Stimulated activated CD8-positive, alpha-beta memory T cell treated with anti-CD3 and anti-CD28 coated beads, Interleukin-12 subunit alpha, Interleukin-12 subunit beta, amount 100 ng/mL, for 1 hour (primary cell): ENCODE measurements at places on chromosomes 11 and 22.

GRCh38 chr11:122781378-122782195 lies 56.7 kb upstream of the CRTAM start:
- peak; percentile 61 for DNase-seq

DNA sequence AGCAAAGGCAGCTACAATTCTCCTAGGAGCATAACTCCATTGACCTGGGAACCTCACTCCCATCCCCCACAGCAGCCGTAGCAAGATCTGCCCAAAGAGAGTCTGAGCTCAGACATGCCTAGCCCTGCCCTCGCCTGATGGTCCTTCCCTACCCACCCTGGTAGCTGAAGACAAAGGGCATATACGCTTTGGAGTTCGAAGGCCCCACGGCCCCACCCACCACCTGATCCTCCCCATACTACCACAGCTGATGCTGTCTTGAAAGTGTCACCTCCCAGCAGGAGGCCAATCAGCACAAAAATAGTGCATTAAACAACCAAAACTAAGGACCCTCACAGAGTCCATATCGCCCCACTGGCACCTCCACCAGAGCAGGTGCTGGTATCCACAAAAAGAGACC lies 22.6 kb upstream of the GNAZ start:
- no peak for DNase-seq

- no peak for DNase-seq
These were observed 3.3 kb upstream of the EPS8L2 start for GRCh38 chr11:702462-703461.

- DNase-seq = no peak
These were observed 620 bp downstream of the EFEMP2 start for GRCh38 chr11:65871811-65872548.

DNA sequence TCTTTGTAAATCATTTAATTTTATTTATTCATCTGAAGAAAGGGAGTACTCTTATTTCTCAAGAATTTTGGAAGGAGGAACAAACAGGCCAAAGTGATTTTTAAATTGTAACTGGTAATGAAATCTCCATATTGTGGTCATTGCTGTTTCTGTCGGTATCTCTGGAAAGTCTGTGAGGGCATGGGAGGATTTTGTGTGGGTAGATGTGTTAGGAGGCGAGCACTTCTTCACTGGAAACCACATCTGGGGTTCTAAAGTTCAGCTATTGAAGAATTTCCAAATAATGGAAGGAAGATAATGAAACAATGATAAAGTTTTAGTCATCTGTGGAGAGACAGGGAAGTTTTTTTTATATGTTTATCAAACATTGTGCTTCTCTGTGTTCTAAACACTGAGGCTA lies 6.6 kb downstream of the TRIM34 start:
- no peak for DNase-seq

GRCh38 chr11:31424652-31425051 lies 55.0 kb downstream of the DNAJC24 start:
- no peak for DNase-seq

GRCh38 chr22:20853236-20853660 lies 5.4 kb downstream of the PI4KA start:
- DNase-seq = no peak

- no peak for DNase-seq
These were observed 2.9 kb downstream of the MUC2 start for GRCh38 chr11:1077417-1078119.

GRCh38 chr11:115659061-115659963 lies 155.1 kb upstream of the CADM1 start:
- DNase-seq = no peak

- no peak for DNase-seq
These were observed 60.9 kb upstream of the EED start for GRCh38 chr11:86183694-86184093.

DNA sequence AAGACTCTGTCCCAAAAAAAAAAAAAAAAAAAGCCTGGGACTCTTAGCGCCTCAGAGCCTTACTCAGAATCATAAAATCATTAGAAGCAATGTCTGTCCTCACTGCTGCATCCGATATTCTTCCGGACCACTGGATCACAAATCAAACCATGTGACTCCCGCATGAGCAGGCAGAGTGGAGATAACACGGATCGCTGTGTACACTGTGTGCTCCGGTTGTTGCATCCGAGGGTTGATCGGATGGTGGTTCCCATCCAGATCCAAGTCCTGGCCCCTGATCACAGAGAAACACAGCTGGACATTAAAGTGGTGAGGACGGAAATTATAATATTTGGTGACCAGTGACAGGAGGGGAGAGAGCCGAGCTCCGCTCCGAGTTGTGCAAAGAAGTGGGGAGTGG lies 9.7 kb upstream of the TXNRD2 start:
- DNase-seq = no peak

DNA sequence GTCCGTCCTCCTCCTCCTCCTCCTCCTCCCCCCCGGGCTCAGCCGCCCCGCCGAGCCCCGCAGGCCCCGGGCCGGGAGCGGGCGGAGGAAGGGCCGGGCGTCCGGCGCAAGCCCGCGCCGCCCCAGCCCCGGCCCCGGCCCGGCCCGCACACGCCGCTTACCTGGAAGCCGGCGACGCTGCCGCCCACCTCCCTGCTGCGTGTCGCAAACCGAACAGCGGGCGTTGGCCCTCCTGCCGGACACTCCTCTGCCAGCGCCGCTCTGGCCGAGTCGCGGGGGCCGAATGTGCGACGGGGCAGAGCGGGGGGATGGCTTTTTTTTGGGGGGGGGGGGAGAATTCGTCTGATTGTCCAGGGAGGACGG lies 1.1 kb downstream of the IGF2 start:
- DNase-seq = no peak

DNA sequence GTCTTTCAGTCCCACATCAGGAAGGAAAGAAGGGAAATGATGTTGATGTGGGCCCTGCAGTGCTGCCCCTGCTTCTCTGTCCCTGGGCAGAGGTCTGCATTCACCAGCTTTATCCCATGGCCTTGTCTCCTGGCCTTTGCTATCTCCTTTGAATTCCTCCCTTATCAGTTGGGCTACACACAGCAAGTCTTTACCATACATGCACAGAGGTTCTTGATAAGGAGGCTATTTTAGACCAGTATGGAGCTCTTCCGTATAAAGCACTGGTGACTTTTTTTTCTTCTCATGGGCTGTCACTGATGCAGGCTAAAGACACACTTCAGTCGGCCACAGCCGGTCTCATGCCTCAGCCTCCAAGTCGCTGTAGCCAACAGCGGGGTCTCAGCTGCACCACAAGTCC lies 20.2 kb downstream of the MYO18B start:
- DNase-seq = no peak

GRCh38 chr11:12543596-12544415 lies 130.4 kb upstream of the TEAD1 start:
- no peak for DNase-seq

DNA sequence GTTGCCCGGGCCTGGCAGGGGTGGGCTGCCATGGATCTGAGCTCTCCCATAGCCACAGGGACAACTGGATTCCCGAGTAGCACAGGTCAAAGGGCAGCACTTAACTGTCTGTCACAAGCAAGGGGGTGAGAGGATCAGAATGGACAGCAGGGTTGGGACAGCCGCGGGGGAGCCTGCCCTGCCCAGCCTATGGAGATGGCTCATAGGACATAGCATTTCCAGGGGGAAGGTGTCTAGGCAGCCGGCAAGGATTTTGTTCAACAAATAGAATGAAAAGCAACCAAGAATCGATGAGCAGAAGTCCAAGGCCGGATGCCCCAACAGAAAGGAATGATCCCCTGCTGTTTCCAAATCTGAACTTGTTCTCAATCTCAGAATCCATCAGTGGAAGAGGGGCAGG lies 92.9 kb downstream of the RPS6KA4 start:
- DNase-seq = no peak

- no peak for DNase-seq
These were observed 1480.4 kb downstream of the BRD1 start for GRCh38 chr22:48347311-48347710.

DNA sequence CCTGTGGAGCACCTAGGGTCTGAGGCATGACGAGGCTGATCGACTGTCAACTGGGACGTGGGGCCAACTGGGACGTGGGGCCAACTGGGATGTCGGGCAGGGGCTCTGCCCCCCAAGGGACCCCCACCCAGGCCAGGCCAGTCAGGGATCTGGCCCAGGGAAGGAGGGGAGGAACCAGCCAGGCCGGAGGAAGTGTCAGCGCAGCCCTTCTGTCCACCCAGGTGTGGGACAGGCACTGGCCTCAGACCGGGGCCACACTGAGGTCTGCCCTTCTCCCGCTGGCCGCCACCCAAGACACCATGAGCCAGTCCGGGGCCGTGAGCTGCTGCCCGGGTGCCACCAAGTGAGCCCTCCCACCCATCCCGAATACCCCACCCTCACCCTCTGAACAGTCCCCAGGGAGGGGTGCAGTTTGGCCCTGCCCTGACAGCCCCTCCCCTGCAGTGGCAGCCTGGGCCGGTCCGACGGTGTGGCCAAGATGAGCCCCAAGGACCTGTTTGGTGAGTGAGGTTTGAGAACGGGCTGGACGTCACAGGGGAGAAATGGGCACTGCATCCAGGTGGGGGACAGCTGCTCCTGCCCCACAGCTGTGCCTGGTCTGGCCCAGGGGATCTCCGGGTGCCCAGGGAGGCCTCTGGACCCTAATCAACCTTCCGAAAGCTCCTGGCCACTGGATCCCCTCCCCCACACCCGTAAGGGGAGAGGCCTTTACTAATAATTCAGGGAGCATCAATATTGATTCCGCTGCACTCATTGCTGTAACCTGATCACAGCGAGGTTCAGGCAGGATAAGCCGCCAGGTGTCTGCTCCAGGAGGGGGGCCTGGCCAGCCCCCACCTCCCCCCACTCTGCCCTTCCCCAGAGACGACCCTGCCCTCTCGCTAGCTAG lies 3.3 kb downstream of the EPS8L2 start:
- DNase-seq = no peak

DNA sequence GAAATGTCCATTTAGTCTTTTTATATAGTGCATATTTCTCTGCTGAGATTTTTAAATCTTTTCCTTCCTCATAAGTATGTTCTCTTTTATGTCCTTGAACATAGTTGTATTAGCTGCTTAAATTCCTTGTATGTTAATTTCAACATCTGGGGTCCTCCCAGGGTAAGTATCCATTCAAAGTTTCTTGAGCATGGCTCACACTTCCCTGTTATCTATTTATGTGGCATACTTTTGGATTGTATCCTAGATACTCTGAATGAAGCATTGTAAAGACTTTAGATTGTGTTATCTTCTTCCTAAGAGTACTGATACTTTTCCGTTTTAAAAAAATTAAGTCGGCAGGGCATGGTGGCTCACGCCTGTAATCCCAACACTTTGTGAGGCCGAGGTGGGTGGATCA lies 28.4 kb upstream of the PITPNB start:
- no peak for DNase-seq

GRCh38 chr11:213111-213510 lies 5.6 kb downstream of the RIC8A start:
- DNase-seq = no peak

DNA sequence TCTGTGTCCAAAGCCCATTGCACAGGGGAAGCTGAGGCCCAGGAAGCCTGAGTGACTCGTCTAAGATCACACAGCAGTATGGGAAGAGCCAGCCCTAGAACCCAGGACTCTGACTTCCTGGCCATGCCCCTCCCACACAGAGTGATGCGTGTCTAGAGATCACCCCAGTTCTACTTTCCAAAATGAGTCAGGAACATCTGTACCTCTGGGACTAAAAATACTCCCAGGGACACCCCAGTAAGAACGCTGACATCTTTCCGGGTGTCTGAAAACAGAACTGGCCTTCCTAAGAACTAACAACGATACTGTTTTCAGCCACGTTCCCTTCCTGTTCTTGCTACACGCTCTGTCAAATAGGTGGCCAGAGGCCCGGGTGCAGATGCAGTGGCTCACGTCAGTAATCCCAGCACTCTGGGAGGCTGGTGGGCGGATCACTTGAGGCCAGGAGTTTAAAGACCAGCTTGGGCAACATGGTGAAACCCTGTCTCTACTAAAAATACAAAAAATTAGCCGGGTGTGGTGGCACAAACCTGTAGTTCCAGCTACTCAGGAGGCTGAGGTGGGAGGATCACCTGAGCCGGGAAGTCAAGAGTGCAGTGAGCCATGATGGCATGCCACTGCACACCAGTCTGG lies 21.7 kb upstream of the PDGFB start:
- no peak for DNase-seq

GRCh38 chr22:46914916-46915894 lies 152.8 kb downstream of the TBC1D22A start:
- no peak for DNase-seq

DNA sequence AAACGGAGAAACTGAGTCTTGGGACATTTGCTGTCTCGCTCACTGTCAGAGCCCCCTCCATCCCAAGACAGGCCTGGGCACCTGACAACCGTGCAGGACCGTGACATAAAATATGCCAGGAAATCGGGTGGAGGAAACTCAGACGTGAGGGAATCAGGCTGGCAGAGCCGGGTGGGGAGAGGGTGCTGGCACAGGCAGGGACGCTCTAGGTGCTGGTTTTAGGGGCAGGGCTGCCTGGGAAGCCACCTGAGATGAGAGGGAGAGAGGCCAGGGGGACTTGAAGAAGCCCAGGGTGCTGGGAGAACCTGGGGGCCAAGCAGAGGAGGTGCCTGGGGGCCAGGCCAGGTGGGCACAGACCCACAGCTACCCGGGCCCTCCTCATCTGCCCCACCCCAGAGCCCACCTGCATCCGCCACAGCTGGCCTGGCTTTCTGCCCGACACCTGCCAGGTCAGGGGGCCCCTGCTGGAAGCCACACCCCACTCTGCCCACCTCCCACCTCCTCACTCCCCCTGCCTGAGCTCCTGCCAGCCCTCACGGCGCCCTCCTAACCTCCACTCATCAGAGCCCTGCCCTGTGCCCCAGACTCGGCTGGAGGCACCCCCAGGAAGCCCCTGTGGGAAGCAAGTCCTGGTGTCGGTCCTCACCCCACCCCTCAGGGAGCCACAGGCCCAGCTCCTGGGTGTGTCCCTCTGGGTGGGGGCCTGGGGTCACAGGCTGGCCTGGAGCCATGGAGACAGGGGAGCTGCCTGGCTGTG lies 27.3 kb upstream of the MUC5AC start:
- no peak for DNase-seq

DNA sequence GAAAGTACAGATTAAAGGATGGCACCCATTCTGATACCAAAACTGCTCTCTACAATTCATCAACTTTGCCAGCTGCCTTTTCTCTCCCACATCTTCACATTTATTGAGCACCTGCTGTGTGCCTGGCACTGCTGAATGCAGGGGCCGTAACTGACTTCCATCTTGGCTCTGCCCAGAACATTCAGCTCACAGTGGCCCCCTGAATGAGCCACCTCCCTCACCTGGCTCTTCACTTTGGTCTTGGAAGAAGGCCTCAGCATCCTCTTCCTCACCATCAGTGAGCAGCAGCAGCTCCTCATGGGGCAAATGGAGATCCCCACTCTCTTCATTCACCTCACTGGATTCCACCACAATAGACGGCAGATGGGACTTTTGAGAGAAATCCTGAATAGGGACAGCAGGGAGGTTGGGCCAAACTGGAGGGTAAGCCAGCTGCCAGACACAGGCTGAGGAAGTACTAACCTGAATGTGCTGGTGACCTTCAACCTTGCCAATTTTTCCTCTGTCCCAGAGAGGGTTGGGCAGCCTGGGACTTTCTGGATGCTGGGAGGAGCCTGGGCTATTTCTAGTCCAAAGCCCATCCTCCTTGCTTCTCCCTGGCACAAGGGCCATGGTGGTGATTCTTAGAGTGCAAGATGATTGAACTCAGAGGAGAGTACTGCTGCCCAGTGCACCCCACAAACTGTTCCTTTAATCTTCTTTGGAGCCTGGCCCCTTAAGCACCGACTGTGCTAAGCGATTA lies 1.9 kb upstream of the UQCC3 start:
- DNase-seq = no peak
